ENCODE measurements at places on chromosomes 7 and 10. TPM values are rescaled to one million over a fixed set of nuclear protein-coding genes. Genes with fewer than 3 reads are reported as not detected.
A peak's percentile ranks its signal among the peaks of the same experiment; 100 is the strongest.

DNA sequence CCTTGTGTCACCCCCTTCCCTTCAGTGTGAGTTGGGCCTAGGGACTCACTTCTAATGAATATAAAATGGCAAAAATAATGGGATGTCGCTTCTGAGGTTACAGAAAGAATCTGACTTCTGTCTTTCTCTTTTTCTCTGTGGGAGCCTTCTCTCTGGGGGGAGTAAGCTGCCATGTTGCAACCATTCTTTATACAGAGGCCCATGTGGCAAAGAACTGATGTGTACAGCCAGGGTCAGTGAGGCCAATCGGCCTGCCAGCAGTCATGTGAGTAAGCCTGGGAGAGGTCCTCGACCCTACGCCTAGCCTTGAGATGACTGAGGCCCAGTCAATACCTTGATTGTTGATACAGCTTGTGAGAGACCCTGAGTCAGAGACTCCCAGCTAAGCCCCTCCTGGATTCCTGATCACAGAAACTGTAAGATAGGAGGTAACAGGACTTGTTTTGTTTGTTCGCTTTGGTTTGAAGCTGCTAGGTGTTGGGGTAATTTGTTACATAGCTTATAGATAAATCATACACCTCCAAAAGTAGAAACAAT is 1.7 kb downstream of the TCAF1 start:
- no peak for DNase-seq

DNA sequence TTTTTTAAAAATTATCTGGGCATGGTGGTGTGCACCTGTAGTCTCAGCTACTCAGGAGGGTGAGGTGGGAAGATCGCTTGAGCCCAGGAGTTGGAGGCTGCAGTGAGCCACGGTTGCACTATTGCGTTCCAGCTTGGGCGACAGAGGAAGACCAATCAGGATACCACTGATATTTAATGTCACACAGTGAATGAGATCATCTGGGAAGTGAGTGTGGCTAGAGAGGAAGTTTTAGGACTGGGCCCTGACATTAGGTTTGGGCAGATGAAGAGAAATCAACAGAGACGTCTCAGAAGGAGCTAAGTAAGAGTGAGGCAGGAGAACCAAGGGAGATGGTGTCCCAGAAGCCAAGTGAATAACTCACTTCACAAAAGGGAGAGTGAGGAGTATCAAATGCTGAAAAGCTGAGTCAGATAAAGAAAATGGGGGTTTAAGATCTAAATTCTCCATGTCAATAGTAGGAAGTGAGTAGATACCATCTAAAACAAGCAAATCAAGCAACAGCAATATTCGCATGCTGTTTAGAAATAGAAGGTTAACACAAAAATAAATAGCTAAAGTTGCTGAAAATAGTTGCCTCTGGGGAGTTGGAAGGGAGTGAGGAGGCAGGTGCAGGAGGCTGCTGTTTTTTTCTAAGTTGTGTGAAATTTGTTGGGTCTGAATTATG is 11.5 kb downstream of the PILRA start:
- no peak for DNase-seq

DNA sequence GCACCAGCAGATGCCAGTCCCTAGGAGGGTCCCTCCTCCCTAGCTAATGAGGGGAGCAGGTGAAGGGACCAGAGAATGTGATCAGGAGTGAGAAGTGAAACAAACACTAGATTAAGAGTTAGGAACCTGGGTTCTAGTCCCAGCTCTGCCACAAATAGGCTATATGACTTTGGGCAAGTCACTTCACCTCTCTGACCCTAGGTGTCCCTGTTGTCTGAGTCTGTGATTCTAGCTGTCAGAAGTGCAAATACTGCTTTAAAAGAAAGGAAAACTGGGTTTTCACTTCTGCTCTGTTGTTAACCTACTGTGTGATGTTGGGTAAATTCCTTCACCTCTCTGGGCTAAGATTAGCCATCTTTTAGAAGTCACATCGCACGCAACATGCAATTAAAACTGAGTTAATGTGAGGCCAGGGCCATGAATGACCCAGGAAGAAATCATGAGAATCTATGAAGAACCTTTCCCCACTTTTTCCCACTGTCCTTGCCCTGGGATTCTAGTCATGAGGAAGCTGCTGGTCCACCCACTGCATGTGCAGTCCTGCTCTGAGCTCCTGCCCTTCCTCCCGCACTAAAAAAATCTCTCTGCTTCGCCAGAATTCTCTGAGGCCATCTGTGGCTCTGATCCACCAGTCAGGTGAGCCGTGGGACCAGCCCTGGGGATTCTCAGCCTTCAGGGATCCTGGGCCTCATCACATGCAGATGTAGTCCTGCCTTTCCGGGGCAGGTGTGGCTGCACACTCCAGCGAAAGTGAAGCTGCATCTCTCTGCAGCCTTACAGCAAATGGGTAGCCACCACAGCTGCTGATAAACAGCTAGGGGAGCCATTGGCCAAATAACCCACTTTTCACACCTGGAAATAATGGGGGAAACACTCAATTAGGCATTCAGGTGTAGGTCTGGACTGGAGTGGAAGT is 181.7 kb downstream of the PLXNA4 start:
- DNase-seq = no peak

DNA sequence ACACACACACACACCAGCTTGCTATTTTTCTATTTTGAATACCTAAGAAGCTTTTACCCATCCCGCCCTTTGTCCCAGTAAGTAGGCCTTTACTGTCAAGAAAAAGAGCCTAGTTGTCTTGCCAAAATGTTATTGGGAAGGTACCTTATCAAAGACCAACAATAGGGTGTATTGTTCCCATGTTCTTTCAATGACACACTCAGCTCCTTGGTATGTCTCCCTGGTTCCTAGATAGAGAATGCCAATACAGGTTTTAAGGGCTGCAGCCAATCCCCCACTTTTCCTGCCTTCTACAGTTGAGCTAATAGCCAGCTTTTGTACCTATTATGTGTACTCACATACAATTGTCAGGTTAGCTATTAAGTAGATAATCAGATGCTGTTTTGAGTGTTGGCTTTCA is 92.0 kb upstream of the LRRTM3 start:
- no peak for DNase-seq

GRCh38 chr10:30114401-30114800 is 55.0 kb upstream of the JCAD start:
- no peak for DNase-seq

GRCh38 chr7:101784292-101785127 is 32.9 kb upstream of the CUX1 start:
- DNase-seq = no peak

GRCh38 chr10:53209944-53210611 is 437.5 kb upstream of the MBL2 start:
- DNase-seq = no peak

DNA sequence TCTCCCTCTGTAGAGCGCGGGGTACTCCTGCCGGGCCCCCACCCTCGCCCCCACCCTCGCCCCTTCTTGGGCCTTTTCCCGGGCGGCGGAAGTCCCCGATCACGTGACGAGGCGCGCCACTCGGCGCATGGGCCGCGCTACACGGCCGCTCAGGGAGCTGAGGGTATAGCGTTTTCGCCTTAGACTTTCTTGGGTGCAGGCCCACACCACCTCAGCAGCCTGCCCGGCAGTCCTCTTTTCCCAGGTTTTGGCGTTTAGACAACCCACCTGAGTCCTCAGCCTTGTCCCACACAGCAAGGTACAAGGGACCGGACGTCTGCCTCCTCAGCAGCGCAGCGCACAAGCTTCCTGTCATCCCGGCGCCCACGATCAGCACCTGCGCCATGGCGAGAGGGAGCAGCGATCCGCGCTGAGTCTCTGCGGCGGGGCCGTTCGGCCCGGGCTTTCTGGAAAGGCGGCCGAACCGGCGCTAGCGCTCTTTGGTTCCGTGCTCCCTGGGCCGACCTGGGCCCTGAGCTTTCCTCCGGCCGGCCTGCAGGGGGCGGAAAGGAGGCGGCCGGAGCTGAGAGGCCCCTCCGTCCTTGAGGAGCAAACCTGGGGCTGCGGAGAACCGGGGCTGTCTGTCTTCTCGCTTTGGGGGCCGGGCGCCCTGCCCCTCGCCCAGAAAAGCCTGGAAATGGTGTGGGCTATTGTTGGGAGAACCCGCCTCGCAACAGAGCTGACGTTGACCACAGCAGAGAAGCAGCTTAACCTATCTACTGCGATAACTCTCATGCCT is at the start of gene RNLS:
TSS of gene RNLS (minus strand) at position 513 of the 778 bp plus-strand sequence.
- peak; percentile 87 for DNase-seq

DNA sequence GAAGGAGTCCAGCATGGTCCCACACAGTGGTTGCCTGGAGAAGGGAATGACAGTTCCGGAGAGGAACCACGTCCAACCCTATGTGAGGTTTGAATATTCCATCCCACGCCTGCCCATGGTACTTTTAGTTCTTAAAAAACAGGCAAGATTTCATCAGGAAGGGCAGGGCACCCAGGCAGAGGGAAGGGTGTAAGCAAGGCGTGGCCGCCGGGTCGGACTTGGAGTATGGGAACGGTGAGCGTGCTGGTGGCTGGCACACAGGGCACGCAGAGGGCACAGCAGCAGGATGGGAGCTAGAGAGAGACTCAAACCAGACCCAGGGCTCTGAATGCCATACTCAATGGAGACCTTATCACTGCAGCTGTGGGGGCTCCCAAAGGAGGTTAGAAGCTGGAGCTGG is 34.3 kb downstream of the FAM53B start:
- DNase-seq = no peak

GRCh38 chr7:40945788-40946187 is 757.1 kb downstream of the INHBA start:
- no peak for DNase-seq

DNA sequence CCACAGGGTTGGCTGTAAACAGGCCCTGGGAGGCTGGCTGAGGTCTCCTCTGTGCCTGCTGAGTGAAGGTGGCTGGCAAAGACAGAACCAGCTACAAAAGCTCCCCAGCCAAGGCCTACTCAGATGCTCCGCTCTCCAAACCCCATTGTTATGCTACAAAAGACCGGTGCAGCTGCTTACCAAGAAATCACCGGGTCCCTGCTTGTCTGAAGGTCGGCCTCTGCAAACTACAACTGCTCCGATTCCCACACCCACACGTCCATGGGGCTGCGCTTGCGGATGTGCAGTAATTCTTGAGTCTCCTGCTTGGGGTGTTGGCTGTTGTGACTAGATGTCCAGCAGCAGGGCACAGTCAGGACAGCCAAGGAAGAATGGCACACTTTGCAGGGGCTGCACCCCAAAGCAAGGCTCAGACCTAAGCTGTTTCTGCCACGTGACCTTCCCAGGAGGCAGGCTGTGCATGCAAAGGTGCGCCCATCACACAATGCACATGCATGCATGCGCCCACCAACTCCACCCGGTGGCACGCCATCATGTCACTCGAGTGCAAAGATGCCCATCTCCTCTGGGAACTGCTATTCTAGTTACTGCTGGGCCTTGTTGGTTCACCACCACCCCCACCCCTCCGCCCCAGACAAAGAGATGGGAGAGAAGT is 97.8 kb downstream of the OAT start:
- DNase-seq = no peak

DNA sequence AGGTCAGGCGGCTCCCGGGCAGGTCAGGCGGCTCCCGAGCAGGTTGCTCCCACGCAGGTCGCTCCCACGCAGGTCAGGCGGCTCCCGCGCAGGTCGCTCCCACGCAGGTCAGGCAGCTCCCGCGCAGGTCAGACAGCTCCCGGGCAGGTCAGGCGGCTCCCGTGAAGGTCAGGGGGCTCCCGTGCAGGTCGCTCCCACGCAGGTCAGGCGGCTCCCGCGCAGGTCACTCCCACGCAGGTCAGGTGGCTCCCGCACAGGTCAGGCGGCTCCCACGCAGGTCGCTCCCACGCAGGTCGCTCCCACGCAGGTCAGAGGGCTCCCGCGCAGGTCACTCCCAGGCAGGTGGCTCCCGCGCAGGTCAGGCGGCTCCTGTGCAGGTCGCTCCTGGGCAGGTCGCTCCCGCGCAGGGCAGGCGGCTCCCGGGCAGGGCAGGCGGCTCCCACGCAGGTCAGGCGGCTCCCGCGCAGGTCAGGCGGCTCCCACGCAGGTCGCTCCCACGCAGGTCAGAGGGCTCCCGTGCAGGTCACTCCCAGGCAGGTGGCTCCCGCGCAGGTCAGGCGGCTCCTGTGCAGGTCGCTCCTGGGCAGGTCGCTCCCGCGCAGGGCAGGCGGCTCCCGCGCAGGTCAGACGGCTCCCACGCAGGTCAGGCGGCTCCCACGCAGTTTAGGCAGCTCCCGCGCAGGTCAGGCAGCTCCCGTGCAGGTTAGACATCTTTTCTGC is 30.7 kb downstream of the PTPRN2 start:
- no peak for DNase-seq

GRCh38 chr10:92569071-92569470 is 4.8 kb downstream of the IDE start:
- DNase-seq = no peak

- DNase-seq = peak; percentile 73
These were observed 219.4 kb downstream of the ABCA13 start for GRCh38 chr7:48390388-48391327.

- DNase-seq = no peak
These were observed 86.3 kb downstream of the KAT6B start for GRCh38 chr10:74912682-74913081.

The AGAP9 gene
- total RNA-seq = 21.8 TPM

The TYW1B gene
- total RNA-seq = 3.8 TPM

GRCh38 chr7:128666200-128666599 is 5.9 kb upstream of the GARIN1A start:
- DNase-seq = no peak

The PTPRN2 gene
- 3.3 TPM for total RNA-seq

DNA sequence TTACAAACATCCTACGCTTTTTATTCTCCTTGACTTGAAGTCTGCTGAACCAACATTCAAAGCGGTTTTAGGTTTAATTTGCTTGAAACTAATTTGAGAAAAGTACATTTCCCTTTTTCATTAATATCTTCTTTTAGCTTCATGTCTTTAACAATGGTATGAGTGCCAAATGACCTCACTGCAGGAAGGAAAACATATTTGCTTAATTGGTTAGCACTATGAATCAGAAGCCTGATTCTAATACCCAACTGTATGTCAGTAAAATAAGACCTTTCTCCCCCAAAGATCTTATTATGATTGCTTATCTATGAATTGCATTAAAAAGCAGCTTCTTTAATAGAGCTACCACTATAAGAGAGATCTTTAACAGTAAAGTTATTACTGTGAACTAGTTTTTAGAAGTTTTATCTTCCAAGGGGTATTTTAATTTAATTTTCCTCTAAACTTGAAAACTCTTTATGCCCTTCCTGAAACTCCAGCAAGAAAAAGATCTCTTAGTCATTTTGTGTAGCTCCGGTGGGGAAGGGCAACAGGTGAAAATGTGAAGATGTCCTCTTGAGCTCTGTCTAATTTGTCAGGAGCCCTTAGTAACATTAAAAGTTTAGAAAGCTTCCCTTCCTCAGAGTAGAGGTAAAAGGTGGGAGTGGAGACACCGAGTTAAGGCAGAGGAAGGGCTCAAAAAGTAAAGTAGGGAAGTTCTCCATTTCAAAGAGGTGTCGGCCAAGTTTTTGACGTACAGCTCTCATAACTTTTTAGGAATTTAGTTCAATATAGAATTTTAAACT is 6.1 kb downstream of the COL1A2 start:
- no peak for DNase-seq

DNA sequence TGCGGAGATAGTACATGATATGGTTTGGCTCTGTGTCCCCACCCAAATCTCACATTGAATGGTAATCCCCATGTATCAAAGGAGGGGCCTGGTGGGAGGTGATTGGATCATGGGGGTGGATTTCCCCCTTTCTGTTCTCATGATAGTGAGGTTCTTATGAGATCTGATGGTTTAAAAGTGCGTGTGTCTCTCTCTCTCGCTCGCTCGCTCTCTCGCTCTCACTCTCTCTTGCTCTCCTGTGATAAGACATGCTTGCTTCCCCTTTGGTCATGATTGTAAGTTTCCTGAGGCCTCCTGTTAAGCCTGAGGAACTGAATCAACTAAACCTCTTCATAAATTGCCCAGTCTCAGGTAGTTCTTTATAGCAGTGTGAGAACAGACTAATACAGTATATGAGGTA is 171.9 kb downstream of the NSUN6 start:
- no peak for DNase-seq

- no peak for DNase-seq
These were observed 6.1 kb downstream of the DENND11 start for GRCh38 chr7:141695803-141696289.

- DNase-seq = no peak
These were observed 86.3 kb downstream of the LCOR start for GRCh38 chr10:96918214-96919002.
